Bronchus fibroblast of lung (primary cell): ENCODE measurements at places on chromosomes 7 and 10. TPM values are rescaled to one million over a fixed set of nuclear protein-coding genes. Genes with fewer than 3 reads are reported as not detected.

SDK1 gene
- 4.7 and 4.9 TPM in 2 replicates for total RNA-seq

P4HA1 gene
- 37.2 and 45.9 TPM in 2 replicates for total RNA-seq

CFTR gene
- 0.30 and 0.67 TPM in 2 replicates for total RNA-seq

BEND7 gene
- 0.34 and 0.74 TPM in 2 replicates for total RNA-seq

TMEM270 gene
- not detected in 2 replicates for total RNA-seq

MARCHF5 gene
- 4.9 and 5.4 TPM in 2 replicates for total RNA-seq

ANKRD61 gene
- 0.15 TPM in 1 of 2 replicates, not detected in the other for total RNA-seq

INTS15 gene
- total RNA-seq: 19.7 and 23.3 TPM in 2 replicates

OGA gene
- total RNA-seq: 49.5 and 52.8 TPM in 2 replicates

SLC26A3 gene
- not detected in 2 replicates for total RNA-seq

CTAGE4 gene
- total RNA-seq: 0.59 and 1.0 TPM in 2 replicates

EZH2 gene
- 15.5 and 17.1 TPM in 2 replicates for total RNA-seq

C10orf62 gene
- not detected in 2 replicates for total RNA-seq

PARG gene
- total RNA-seq: 14.9 and 15.6 TPM in 2 replicates

RTKN2 gene
- total RNA-seq: 0.89 and 2.0 TPM in 2 replicates

TAS2R3 gene
- total RNA-seq: not detected in 2 replicates

AIFM2 gene
- 6.1 and 6.5 TPM in 2 replicates for total RNA-seq

SH2B2 gene
- 2.5 TPM in 2 replicates for total RNA-seq

CYP3A4 gene
- not detected in 2 replicates for total RNA-seq

OR2A5 gene
- total RNA-seq: not detected in 2 replicates

DENND2A gene
- 3.2 and 4.3 TPM in 2 replicates for total RNA-seq

CHCHD2 gene
- total RNA-seq: 815 and 824 TPM in 2 replicates

TLX1 gene
- not detected in 2 replicates for total RNA-seq

TLL2 gene
- total RNA-seq: under 0.01 TPM in 1 of 2 replicates, not detected in the other

KLF14 gene
- not detected in 2 replicates for total RNA-seq

GPR146 gene
- total RNA-seq: 0.15 TPM in 1 of 2 replicates, not detected in the other

MACC1 gene
- under 0.01 TPM in 2 replicates for total RNA-seq
